ENCODE measurements at places on chromosomes 5 and 9.

GRCh38 chr9:72997387-72997995 lies 44.6 kb upstream of the ALDH1A1 start:
- no peak for DNase-seq

- DNase-seq = no peak
Measured at GRCh38 chr5:6228257-6229250, 149.8 kb downstream of the MED10 start.

GRCh38 chr5:176379881-176380280 lies 8.5 kb downstream of the NOP16 start:
- no peak for DNase-seq

- DNase-seq = no peak
Measured at GRCh38 chr9:127541176-127541575, 70.9 kb upstream of the STXBP1 start.

DNA sequence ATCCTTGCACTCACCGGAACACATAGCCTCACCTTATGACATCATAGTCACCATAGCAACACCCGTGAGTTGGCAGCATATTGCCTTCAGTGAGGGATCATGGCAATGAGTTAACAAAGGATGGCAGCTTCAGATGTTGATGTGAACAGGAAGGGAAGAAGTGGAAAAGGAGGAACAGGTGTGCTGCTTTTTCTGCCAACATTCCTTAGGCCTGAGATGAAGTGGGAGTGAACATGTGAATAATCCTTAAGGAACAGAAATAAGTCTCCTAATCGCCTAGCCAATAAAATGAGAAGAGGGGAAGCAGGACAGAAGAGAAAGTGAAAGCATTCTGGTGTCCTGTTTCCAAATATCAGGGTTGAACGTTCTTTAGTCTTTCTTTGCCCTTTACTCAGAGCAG lies 360.0 kb downstream of the BRINP1 start:
- no peak for DNase-seq

DNA sequence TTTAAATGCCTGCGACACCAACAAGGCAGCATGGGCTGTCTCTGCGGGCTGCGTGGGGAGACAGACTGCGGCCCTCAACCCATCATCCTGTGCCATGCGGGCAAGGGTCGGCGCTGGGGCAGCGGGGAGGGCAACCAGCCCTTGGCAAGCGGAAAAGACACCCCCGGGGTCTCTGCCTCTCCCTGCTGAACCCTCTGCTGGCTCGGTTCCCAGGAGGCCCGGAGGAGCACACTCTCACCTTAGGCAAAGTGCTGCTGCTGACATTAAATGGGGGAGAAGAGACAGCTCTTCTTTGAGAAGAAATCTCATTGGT lies 129.6 kb upstream of the PPP1R26 start:
- DNase-seq = no peak

GRCh38 chr5:122376250-122376649 lies 64.2 kb downstream of the SNCAIP start:
- DNase-seq = peak; percentile 57

GRCh38 chr9:124298646-124299235 lies 41.0 kb downstream of the NEK6 start:
- DNase-seq = no peak

DNA sequence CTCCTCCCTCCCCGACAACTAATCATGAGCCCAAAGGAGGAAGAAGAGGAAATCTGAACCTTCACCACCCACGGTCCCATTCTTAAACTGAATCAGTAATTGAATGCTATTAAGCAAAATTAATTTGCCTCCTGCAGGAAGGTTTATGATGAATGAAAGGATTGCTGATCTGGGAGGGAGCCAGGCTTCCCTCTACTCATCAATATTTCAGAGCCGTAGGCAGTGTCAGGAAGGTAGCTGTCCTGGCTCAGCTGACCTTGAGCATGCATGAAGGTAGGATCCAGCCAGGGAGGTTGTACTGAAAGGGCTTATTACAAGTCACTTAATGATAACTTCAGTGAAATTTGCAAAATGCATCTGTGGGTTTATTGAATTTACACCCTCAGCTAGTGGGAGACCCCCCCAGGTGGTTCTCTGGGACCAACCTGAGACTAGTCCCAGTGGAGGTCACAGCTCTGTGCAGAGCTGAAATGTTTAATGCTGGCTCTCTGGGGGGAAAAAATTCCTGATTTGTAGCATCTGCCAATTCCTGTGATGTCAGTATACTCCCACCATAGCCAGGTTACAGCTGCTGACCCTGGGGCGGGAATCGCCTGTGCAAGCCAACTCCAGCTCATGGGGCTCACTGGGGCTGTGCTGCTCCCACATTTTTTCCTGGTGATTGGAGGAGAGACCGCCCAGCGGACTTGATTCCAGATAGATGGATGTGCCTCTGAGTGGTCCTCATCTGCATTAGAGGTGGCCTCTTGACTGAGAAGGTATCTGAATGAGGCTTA lies 47.9 kb upstream of the NCS1 start:
- DNase-seq = no peak

- DNase-seq = no peak
Measured at GRCh38 chr5:178383919-178384815, 151.6 kb upstream of the PHYKPL start.

DNA sequence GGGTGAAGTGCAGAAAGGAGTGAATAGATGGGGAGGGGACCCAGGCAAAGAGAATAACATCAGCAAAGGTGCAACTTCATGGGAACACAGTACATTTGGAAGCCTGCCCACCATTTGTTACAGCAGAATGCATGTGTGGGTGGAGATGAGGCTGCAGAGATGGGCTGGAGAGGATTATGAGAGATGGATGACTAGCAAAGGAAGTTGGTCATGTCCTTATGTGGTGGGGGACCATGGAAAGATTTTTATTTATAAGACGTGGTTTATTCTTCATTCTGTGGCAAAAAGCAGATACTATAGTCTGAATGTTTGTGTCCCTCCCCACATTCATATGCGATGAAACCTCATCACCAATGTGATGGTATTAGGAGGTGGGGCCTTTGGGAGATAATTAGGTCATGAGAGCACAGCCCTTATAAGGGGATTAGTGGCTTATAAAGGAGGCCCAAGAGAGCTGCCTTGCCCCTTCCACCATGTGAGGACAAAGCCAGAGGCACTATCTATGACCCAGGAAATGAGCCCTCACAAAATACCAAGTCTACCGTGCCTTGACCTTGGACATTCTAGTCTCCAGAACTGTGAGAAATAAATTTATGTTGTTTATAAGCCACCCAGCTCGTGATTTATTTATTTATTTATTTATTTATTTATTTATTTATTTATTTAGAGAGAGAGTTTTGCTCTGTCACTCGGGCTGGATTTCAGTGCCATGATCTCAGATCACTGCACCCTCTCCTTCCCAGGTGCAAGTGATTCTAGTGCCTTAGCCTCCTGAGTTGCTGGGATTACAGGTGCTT lies 483.7 kb downstream of the RAB3C start:
- no peak for DNase-seq

DNA sequence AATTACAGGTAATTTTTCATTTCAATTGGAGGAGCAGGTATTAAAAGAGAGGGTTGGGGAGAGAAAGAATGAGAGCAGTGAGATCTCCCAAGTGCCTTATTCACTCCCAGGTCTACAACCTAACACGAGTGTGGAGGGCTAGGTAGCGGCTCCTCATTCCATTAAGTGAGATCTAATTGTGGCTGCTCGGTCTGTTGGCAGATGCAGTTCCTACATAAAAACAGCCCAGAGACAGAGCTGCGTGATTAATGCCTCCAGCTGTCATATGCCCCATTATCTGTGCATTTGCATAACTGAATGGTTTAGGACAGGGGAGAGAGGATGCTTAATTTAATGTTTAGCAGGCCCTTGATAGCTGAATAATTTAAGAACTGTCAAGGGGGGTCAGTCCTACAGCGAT lies 100.5 kb downstream of the PSAT1 start:
- DNase-seq = no peak

GRCh38 chr5:1762883-1763547 lies 36.6 kb downstream of the MRPL36 start:
- no peak for DNase-seq

DNA sequence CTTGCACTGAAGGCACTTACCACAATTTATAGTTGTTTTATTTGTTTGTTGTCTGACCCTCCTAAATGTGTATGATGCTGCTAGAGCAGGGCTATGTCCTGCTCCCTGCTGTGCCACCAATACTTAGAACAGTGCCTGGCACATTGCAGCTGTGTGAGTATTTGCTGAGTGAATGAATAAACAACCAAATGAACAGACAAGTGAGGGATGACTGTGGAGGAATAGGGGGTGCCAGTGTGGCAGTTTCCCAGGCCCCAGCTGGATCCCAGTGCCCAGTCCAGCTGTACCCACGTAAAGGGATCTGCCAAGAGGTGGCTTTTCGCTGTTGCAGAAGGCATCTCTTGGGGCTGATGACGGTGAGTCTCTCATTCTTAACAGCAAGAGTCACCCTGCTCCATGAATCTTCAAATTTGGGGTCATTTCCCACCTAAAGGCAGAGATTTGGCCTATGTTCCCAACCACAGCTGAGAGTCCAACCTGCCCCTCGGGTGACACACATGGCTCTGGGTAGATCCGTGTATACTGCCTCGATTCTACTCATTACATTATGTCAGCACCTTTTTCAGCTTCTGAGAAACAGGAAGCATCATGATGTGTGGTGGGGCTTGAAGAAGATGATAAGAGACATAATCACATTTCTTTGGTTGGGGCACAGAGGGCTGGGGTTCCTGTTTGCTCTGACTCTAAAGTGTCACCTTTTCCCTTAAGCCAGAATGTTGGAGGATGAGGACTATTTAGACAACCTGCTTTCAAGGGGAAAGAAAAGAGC lies 14.3 kb downstream of the IL5 start:
- no peak for DNase-seq

GRCh38 chr9:137639303-137640051 lies 20.7 kb downstream of the EHMT1 start:
- no peak for DNase-seq

- DNase-seq = no peak
Measured at GRCh38 chr9:92142329-92142728, 27.1 kb upstream of the SPTLC1 start.

DNA sequence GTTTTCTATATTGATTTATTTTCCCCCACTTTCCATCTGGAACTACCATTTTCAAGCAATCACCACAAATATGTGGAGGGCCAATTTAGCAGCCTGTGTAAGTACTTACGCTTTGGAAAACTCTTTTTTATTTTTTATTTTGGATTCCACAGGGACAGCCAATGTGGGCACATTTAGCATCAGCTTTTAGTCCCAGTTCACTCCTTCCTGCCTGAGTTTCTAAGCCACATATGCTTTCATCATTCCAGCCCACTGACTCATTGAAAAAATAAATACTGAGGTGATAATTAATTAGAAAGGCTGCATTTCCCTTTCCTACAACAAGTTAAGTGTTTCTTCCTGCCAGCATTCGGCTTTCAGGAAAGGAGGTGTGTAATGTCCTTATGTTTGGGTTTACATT lies 76.8 kb downstream of the TMEM167A start:
- DNase-seq = peak; percentile 19

GRCh38 chr9:123564652-123565051 lies 208.7 kb downstream of the CRB2 start:
- DNase-seq = no peak

DNA sequence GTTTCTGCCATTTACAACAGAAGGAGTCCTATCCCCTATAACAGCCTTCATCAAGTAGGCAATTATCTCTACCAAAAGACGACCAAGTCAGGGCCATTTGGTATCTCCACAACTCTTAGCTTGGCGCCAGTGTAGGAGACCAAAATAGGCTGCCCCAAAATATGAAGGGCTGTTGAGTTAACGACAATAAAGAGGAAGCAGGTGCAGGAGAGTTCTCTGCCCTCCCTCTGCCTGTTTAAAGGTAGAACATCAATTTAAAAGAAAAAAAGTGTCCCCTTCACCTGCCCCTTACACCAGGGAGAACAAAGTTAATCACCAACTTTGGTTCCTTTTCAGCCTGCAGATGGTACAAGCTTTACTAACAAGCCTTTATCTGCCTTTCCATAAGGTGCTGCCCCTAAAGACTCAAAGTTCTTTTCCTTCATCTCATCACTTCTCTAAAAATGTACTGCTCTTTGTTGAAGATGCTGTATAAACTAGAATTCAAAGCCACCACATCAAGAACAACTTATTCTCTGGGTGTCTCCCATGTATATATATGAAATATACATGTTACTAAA lies 33.3 kb downstream of the PPP1R2B start:
- DNase-seq = no peak

DNA sequence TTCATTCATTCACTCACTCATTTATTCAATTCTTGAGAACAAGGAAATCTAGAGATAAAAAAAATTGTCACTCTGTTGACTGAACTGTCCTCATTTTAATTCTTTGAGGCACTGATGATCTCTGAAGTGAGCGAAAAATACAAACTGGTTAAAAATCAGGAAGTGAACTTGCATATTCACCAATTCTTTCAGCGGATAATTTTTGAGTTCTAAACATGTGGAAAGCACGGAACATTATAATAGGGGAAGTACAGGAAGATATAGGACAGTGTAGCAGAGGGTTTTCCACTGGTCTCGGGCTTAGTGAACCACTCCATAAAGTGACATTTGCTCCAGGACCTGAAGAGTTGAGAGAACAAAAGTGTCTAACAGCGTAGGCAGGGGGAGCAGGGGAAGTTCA lies 169.5 kb downstream of the TLR4 start:
- DNase-seq = no peak

DNA sequence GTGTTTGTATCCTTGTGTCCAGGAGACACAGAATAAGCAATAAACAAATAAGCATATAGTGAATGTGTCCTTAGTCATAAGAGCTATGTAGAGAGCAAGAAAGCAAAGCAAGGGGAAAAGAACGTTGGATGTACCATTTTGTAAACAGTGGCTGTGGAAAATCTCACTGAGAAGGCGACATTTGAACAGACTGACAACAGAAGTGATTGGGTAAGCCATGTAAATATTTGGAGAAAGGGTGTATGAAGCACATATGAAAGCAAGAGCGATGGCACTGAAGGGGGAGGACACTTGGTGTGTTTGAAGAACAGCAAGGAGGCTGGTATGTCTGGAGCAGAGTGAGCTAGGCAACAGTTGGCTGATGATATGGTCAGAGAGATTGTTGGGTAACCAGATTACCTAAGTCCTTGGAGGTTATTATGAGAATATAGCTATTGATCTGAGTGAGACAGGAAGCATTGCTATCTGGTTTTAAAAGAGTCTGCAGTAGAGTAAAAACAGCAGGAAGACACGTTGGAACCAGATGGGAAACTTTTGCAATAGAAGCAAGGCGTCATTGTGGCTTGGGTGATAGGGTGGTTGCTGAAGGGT lies 115.5 kb upstream of the IL7R start:
- no peak for DNase-seq

GRCh38 chr5:141800617-141801016 lies 77.6 kb downstream of the PCDH1 start:
- peak; percentile 61 for DNase-seq
